ENCODE measurements at places on chromosomes 2 and 18.

GRCh38 chr2:10283106-10284062, 19.3 kb upstream of the HPCAL1 start:
- DNase-seq: peak; percentile 42

- peak; percentile 35 for DNase-seq
Observed at GRCh38 chr2:156589381-156590079, 153.4 kb downstream of the GPD2 start.

GRCh38 chr18:10377956-10378355, 76.5 kb upstream of the APCDD1 start:
- no peak for DNase-seq

- DNase-seq: no peak
Observed at GRCh38 chr2:232299084-232299483, 79.5 kb upstream of the ALPP start.
